ENCODE measurements at places on chromosomes 4 and X.

DNA sequence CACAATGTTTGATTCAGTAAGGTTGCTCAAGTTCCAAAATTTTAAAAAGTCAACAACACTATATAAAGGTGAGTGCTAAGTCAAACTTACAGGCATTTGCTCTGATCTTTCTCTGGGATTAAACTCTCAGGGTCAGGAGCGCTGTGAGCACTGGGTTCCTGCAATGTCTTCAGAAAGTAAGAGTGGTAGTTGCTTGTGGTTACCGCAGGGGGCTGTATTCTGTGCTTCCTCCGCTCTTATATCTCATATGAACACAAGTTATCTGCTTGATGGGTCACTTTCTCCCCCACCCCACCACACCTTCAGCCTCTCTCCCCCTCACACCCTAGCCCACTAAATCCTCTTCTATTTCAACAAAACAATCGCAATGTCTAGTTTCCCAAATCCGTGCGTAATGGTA is 116.4 kb upstream of the IGSF1 start:
- no peak for DNase-seq

DNA sequence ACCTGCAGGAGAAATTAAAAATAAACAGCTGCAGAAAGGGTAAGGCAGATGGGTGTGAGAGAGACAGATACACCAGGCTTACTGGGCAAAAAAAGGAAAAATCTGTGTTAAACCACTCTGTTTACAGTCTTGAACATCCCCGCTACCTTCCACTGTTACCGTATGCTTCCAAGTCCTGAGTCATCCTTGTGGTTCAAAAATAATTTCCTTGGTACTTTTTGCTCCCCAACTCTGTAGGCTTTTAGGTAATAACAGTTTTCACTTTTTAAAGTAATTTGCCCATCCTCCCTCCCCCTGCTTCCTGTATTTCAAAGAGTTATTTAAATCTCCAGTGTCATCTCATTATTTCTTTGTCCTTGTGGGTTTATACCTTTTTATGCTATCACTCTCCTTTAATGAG is 210.1 kb upstream of the FAT4 start:
- DNase-seq: no peak

GRCh38 chrX:42143866-42144592 is 220.7 kb upstream of the CASK start:
- no peak for DNase-seq

DNA sequence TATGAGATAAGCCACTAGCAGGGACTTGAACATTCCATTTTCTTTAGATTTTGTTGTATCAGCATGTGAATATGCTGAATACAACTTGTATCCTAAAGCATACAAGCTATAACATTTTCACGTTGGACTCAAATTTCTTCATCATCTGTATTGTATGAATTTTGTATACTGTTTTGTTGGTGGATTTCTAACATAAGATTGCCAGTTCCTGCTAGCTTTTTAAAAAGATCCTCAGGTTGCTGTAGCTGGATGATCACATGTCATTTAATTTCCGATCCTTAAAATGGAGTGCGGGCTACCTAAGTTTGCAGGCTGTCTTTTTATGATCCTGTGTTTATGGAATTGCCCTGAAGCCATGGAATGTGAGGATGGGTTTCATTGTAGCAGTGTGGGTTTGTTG is 6.9 kb downstream of the PDLIM5 start:
- DNase-seq: no peak

GRCh38 chr4:31275906-31276305 is 555.7 kb downstream of the PCDH7 start:
- DNase-seq: no peak

GRCh38 chrX:13074297-13075262 is 30.2 kb upstream of the FAM9C start:
- no peak for DNase-seq

DNA sequence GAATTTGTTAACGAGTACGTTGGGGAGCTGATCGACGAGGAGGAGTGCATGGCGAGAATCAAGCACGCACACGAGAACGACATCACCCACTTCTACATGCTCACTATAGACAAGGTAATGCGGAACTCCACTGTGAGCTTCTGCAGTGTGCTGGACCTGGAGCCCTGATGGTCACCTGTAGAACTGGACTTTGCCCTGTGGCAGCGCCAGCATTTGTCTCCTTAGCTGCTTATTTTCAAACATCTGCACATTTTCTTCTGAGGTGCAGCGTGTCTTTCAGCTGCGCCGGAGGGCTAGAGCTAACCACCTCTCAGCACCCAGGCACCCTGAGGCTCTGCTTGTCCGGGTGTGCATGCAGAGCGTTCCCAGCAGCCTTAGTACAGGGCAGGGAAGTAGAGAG is 47.7 kb downstream of the NELFA start:
- DNase-seq: no peak

- no peak for DNase-seq
These were observed 213.7 kb downstream of the AFAP1 start for GRCh38 chr4:7725951-7726350.

DNA sequence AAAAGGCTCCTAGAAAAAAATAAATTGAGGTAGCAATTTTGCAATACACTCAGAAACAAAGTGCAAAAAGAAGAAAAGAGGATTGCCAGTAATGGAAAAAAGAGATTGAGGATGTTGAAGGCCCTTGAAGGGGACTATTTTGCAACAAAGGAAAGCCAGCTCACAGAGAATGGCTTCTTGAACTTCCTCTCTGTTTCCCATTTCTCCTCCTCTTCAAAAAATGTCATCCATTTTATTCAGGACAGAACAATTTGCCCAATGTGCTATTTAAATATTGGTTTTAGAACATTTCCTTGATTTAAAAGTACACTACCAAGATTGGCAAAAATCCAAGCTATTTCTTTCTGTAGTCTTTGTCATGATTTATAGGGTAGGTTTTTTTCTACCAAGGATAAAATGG is 60.2 kb downstream of the GASK1B start:
- no peak for DNase-seq

DNA sequence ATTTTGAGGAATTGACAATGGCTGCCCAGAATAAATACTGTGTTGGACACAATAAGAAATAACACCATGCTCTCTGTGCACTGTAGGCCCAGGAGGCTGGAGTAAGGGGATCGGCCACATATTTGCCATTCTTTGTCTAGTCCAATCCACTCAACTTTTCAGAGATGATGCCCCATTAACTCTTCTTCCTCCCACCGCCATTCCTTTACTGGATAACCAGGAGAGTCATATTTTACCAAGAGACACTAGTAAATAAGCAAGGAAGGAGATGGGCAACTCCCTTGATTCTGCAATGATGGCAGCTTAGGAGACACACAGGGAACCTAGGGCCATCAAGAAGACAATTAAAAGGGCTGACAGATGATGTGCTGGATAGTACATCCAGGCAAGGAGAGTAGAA is 87.9 kb upstream of the GPC3 start:
- no peak for DNase-seq

DNA sequence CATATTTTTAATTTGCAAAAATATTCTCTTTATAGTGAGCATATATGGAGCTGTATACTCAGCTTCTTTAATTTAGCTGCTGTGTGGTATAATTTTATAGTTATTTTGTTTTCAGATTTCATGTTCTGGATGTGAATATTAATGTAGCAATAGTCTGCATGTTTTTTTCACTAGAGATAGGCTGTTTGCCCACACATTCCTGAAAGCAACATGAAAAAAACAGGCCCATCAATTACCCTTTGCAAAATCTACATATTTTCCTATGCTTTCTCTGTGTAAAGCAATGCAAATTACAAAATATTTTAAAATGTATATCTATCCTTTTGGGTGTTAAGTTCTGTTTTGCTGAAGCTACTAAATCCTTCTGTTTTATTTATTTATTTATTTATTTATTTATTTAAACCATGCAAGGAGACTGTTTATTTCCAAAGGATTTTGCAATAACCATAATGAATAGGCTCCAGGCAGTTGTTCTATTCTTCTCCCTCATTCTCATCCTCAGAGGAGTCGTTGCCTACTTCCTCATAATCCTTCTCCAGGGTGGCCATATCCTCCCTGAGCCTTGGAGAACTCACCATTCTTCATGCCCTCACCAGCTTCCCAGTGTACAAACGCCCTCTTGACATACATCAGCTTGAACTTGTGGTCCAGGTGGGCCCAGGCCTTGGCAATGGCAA is 277.1 kb downstream of the ANKRD50 start:
- no peak for DNase-seq

DNA sequence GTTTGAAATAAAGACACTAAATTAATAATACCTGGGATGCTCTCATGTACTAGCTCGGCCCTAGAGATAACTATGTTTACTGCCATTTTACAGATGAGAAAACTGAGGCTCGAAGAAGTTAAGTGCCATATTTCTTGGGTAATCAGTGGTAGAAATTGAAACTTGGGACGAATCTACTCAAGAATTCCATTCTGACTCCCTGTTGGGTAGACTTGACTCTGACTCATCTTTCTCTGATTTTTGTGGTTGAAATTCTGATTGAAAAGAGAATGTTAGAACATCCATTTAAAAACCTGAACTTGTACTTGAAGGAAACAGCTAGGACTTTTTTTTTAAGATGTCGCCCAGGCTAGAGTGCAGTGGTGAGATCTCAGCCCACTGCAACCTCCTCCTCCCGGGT is 50.1 kb upstream of the NSUN7 start:
- DNase-seq: no peak

DNA sequence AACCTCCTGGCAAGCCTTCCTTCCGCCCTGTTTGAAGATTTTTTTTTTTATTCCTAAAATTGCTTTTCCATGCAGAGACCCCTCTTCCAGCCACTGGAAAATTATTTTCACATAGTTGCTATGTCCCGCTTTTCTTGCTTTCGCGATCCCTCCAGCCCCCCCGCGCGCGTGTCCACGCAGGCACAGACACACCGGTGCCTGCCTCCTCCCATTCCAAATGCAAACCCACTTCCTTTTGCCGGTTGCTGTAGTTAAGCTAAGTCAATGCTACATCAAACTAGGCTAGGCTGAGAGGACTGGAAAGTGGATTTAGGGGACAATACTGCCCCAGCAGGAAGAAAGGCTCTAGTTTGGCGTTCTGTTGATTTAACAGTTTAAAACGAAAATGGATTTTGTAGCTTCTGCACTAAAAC is 111.0 kb downstream of the DHX15 start:
- DNase-seq: no peak

DNA sequence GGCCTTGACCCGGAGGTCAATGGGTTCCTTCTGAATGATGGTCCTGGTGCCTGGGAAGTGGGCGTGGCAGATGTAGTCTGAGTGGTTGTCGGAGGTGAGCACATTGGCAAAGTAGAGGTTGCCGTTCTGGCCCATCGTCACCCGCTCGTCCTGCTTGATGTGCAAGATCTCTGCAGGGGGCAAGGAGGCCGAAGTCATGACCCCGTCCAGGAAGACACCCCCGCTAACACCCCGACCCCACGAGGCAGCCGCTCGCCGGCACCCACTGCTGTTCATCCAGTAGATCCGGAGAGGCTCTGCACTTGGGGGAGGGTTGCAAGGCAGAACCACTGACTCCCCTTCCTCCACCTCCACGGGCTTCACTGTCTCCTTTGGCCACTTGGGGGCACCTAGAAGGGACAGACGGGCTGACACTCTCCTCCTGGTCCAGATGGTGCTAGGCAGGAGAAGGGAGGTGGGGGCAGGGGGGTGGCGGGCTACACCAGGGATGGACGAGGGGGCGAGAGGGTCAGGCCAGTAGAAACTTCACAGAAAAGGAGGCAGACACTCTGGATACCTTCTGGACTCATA is 15.1 kb downstream of the L1CAM start:
- DNase-seq: no peak

DNA sequence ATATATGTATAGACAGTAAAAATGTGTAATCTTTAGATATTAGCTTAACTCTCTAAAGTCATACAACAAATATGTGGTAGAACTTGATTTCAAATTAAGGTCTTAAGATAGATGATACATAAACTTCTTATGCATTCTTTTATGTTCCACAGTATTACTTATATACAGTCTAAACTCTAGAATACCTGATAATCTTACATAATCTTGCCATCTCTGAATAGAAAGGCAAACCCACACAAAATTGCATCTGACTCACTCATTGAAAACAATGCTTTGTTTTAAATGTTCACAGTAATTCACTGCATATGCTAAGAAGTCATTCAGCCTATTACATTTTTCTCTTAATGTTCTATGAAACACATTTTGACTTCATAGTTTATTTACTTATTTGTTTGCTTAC is 10.1 kb downstream of the SULT1B1 start:
- DNase-seq: no peak

DNA sequence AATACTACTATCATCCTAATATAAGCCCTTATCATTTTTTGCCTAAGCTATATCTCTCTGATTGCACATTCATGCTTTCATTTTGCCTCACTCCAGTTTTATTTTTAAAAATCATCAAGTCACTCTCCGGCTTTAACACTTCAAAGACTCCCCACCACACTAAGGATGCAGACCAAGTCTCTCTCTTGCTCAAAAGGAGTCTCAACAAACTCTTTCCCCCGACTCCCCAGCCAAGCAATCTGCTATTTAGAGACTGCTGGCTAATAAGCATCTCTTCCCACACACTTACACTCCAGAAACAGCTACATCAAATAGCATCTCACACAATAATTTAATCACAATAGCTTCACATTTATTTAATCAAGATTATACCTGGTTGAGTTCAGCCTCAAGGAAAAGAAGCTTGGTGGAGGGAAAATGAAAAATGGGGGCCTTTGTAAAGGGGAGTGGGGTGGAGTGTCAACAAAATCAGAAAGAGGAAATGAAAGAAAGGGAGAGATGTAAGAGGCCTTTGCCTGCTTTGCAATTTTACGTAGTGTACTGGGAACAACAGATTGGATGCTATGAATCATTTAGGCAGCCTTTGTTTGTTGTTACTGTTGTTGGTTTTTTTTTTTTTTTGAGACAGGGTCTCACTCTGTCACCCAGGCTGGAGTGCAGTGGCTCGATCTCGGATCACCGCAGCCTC is 104.1 kb upstream of the MCF2 start:
- no peak for DNase-seq

DNA sequence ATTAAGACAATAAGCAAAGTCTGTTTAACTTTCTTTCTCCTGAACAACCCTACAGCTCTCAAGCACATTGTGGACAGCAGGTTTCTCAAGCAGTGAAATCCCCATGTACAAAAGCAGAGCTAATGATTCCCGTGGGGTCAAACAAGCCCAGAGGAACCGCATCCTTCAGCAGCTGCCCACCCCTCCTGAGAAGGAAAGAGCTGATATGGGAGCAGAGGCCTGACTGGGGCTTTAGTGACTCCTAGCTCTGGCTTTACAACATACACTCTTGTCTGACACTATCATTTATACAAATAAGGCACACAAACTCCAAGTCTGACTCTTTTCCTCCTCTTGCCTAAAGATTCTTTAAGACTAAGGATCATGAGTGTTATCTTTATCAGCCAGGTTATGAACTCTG is 32.8 kb downstream of the HDAC8 start:
- DNase-seq: no peak

- DNase-seq: no peak
These were observed 6.4 kb downstream of the TCEAL8 start for GRCh38 chrX:103248553-103248952.

DNA sequence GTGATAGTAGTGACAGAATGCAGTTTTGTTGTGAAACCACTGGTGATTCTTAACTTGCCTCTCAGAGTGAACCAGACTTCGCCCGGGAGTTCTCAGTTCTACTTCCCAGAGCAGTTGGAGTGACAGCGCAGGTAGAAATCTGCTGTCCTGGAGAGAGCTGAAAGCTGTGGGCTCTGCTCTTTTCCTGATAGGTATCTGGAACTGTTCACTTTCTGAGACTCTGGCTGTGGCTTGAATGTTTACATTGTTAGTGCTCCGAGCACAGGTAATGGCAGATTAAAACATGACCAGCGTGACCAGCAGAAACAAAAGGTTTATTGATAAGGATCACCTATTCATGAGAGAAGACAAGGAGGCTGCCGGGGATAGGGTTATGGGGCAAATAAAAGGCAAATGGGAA is 360.7 kb downstream of the BMPR1B start:
- DNase-seq: no peak

- DNase-seq: no peak
These were observed 102.7 kb downstream of the PHOX2B start for GRCh38 chr4:41645728-41646390.

Data from activated CD4-positive, alpha-beta T cell treated with anti-CD3 and anti-CD28 coated beads for 24 hours (primary cell).